Femur (tissue), 1 donor: ENCODE measurements at places on chromosomes 4 and X.

GRCh38 chrX:55716937-55717336 is 612 bp upstream of the RRAGB start:
- DNase-seq = no peak

- no peak for DNase-seq
Measured at GRCh38 chr4:1488357-1488756, 82.1 kb upstream of the NKX1-1 start.

GRCh38 chrX:7330971-7331746 is 183.2 kb upstream of the PUDP start:
- no peak for DNase-seq

DNA sequence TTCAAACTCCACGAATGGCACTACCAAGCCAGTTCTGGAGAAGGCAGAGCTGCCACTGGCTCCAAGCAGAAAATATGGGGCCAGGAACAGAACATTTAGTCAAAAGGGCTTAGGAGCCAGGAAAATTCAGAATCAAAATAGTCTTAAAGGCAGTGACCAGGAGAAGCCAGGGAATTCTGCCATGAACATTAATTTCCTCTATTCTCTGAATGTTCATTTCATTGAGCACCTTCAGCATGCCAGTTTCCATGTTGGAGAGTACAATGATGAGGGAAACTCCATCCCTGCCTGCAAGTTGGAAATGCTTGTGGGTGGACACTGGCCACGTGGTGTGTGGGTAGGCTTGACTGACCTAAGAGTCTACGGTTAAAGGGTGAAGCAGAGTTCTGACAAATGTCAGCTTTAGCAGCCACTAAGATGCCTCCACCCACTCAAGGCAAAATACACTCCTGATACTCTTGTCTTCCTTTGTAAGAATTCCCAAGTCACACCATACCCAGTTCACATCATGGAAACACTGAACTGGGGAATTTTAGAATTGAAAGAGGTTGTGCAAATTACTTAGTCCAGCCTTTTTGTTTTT is 190.1 kb upstream of the C1QTNF7 start:
- DNase-seq = peak; percentile 36

- no peak for DNase-seq
Measured at GRCh38 chrX:20224814-20225487, 41.8 kb downstream of the RPS6KA3 start.

DNA sequence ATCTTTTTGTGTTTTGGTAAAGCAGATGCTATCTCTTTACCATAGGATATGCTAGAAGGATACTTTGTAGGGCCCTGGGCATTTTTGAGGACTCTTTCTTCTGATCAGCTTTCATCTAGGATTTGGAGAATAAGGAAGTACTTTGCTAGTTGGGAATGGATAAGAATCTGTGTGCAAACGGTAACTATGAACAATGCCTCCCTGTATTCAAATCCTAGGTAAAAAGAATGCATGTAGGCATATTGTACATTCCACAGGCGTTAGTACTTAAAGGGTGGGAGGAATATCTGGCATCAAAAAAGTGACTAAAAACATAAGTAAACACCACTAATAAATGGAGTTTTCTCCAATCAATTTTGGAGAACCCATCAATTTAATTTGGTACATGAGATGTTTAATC is 59.7 kb downstream of the SH3BGRL start:
- no peak for DNase-seq
